ENCODE measurements at places on chromosomes 12 and 14.

GRCh38 chr14:96975116-96975515 lies 177.9 kb downstream of the VRK1 start:
- DNase-seq, result no peak

GRCh38 chr12:92065639-92066038 lies 80.0 kb downstream of the BTG1 start:
- no peak for DNase-seq

DNA sequence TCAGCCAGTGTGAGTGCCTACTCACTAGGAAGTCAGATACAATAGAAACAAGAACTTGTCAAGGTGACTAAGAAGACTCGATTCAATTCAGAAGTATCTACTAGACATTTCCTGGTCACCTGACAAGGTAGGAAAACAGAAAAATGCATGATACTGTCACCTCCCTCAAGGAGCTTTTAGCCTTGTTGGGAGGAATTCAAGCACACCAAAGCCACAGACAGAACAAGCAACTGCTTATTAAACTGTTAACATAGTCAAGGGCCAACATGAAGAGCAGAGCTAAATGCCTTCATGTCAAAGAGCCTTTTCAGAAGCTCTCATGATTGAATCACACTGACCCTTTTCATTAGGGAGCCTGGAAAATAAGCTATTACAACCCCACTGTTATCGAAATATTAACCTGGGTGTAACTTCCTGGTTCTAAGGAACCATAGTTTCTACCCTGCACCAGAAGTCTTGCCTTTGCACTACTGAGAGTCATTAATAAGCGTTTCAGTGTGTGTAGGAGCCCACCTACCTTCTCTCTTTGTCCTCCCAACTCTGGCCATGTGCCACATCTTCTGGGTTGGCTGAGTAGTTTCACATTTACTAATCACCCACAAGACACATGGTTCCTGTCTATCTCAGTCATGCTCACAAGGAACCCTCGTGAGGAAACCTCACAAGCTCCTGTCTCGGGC lies 31.0 kb upstream of the LGALS3 start:
- no peak for DNase-seq

DNA sequence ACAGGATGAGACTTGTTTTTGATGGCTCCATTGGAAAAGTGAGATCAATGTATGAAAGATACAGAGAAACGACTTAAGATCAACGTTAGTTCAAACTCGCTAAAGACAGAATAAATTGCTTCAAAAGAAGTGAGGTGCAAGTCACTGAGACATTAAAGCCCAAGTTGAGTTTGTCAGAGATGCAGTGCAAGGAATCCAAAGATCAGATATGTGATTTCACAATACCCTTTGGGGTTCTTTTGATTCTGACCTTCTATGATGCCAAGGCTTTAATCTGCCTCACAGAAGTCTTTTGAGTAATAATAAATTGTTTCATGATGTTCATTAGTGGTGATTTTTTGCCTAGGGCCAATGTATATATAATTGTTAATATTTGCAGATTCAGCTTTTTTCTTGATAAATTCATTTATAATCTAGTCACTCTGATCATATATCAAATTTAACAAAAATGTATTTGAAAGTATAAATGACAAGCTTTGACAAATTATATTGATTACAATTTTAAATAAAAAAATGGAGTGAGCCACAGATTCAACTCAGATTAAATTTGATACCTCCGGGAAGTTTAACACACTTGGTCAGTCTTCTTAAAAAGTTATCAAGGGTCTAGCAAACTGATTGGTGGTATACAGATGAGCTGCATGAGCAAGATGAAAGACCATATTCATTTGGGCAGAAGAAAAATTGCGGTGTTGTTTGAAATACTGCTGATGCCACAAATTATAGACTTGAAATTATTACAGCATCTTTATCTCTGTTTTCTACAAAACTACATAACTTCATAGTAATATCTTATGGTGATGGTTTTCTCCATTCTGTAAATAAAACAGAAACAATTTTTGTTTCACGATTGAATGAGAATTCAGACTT lies 144.8 kb upstream of the FAR2 start:
- no peak for DNase-seq

- no peak for DNase-seq
These were observed 322.1 kb downstream of the CCDC91 start for GRCh38 chr12:28512406-28512805.

- DNase-seq, result no peak
These were observed 5.6 kb upstream of the SPPL3 start for GRCh38 chr12:120909633-120910298.

GRCh38 chr12:89559753-89560152 lies 33.9 kb upstream of the POC1B start:
- DNase-seq, result no peak

- no peak for DNase-seq
These were observed 15.9 kb upstream of the LRRK2 start for GRCh38 chr12:40208707-40209446.

DNA sequence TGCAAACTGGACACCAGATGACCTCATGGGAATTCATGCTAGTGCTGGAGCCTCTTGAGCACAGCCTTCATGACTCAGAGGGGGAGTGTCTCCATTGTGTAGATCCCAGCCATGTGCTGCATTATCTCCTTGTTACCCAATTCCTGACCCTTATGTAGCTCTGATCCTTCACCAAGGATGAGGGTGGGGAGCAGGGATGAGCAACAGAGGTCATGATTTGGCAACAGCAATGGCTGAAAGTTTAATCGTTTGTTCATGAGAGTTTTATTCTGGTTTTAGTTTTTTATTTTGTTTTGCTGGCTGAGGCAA lies 9.5 kb upstream of the BDKRB1 start:
- DNase-seq, result peak; percentile 95

DNA sequence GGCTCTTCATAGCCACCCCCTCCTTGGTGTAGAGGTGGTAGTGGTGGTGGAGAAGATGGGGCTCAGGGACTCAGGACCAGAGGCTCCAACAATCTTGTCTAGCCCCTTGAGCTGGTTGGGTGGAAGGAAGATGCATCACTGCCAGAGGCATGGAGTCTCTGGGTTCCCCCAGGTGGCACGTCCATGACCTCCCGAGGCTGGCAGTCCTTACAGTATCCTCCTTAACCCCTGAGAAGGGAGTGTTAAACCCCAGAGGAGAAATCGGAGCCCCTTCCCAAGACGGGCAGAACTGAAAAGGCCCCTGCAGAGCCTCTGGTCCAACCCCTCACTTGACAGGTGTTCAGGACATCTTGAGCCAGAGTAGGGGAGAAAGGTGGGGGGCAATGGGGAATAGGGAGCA lies 9.1 kb downstream of the KRT83 start:
- DNase-seq, result no peak

DNA sequence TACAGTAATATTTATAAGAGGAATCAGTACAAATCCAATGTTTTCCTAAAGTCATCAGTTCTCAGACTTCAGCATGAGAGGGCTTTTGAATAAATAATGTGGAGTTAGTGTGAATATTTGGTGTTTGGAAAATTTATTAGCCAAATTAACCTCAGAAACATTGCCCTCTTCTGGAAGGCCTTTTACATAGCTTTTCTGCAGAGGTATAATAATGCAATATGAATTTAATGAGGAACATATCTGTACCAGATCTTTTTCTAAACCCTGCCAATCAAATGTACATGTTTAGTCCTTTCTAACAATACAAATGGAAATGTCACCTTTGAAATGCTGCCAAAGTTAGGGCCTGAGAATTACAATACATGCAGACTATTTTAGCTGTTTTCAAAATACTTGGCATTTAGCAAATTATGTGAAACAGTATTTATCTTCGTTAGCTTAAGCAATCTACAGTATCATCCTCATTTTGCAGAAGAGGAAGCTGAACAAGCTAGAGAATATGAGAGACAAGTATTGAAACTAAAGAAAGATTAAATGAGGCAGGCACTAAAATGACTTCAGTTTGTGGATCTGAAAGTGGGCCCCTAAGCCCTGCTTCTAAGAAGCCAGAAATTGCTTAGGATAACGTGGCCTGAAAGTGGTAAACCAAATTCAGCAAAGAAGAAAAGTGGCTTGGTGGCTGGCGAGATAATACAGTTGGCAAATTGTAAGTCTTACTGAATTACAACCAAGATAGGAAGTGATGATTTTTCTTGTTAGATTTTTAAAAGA lies 60.4 kb upstream of the MANSC4 start:
- DNase-seq, result no peak

DNA sequence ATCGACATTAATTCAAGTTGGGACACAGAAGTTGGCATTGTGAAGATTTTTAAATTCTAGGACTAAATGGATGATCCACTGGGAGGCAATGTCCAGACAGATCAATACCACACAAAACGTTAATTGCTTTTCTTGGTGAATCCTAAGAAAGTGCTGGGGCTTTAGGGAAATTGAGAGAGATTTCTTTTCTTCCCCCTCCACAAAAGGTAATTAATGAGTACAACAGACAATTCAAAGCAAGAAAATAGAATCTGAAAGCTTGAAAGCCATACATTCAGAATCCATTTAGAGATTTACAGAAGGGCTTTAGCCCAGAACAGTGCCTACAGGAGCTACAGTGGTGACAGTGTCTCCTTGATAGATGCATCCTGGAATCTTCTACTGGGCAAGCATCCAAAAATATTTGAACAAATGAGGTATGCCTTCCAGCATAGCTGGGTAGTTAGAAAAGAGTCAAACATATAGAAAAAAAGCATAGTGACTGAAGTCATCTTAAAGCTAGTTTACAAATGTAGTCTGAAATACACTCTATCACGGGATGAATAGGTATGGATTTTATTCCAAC lies 718.1 kb downstream of the DIO2 start:
- no peak for DNase-seq

GRCh38 chr12:123621619-123622530 lies 11.6 kb downstream of the EIF2B1 start:
- DNase-seq, result no peak

DNA sequence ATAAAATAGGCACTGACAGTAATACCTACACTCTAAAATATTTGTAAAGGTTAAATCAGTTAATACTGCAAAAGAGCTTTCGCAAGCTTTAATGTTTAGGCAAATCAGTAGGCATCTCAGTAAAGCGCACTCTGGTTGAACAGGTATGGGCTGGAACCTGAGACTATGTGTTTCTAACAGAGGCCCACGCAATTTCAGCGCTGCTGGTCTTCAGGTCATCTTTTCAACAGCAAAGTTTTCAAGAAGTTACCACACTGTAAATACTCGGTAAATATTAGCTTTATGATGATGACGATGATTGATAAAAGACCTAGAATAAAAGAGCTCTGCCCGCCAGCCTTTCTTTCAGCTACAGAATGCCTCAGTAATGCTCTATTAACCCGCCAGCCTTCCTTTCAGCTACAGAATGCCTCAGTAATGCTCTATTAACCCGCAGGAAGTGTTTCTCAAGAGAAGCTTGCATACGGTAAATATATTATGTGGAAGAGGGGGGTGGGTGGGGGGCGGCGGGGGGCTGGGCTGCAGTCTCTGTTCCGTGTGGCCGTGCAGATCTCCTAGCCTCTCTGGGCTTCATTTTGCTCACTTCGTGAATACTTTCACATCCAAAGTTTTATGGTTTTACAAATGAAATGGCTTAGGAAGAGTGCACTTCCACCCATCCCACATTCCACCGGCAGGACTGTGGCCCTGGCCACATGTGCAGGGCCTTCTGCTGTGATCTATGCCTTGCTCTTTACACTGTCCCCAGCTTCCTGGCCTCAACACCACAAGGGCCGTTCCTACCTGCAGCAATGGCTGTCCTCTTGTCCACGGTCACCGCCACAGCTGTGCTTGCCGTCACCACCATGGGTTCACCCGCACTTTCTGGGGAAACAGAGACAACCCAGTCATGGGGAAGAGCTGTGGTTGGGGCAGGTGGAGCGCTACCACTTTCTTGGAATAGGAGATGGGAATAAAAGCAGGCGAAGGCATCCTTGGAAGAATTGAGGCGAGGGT lies 19.9 kb downstream of the LRTM2 start:
- DNase-seq, result no peak

DNA sequence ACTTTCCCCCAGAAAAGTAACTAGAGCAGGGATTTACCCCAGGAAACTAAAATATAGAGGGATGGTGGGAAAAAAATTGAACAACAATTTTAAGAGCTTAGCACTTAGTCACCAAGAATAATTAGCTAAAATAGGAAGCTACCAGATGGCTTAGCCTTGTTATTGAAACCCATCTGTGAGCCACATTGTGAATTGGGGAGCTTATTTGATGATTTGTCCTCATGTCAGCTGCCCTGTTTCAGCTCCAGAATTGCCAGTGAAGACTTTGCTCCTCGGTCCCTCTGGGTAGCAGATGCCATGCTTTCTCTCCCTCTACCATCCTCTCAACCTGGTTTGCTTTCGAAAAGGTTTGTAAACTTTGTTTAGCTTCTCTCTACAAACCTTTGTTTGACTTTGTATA lies 67.7 kb upstream of the PTHLH start:
- no peak for DNase-seq

DNA sequence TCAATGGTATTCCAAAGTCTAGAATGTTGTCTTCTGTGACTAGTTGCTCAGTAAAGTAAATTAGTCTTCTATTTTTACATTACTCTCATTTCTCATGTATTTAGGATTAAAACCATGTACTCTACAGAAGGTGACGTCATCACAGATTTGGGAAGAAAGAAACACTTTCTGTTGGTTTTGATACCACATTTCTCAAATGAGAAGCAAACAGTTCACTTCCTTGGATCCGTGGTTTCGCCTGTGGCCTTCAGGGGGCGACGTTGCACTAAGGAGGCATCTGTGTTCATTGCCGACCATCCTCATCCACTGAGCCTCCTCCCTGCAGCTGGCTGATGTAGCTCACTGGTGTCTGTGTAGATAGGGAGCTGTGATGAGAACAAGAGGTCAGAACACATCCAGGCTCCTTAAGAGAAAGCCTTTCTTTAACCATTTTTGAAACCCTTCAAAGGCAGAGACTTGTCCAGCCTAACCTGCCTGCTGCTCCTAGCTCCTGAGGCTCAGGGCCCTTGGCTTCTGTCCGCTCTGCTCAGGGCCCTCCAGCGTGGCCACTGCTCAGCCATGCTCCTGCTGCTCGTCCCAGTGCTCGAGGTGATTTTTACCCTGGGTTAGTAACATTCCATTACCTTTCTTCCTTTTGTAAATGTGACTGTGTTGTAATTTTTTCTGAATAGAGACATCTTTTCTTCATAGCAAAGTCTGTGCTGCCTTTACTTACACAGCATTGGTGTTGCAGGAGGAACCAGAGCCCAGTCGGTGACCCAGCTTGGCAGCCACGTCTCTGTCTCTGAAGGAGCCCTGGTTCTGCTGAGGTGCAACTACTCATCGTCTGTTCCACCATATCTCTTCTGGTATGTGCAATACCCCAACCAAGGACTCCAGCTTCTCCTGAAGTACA lies 220.6 kb upstream of the OR4E1 start:
- DNase-seq, result no peak

- no peak for DNase-seq
These were observed 183.8 kb upstream of the ARHGAP5 start for GRCh38 chr14:31893221-31893757.

GRCh38 chr12:32390572-32391219 lies 8.7 kb upstream of the FGD4 start:
- DNase-seq, result no peak

DNA sequence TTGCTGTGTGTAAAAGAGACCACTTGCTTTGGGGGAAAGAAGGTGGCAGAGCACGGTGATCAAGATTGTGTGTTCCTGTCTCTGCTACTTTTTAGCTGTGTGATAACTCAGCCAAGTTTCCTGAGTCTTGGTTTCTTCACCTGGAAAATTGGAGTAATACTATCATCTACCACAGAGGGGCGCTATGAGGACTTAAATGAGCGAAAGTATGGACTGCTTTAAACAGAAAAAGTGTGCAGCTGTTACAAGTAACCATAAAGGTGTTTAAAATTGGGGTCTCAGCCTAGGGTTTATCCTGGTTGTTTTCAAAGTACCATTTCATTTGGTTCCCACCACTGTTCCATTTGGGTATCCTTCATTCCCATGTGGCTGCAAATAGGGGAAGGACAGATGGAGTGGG lies 65.9 kb upstream of the WSCD2 start:
- no peak for DNase-seq

All from amniotic stem cell (primary cell).